ENCODE measurements at places on chromosomes 4 and X. TPM values are rescaled to one million over a fixed set of nuclear protein-coding genes. Genes with fewer than 3 reads are reported as not detected.

GRCh38 chr4:38865445-38865844, 2.2 kb upstream of the FAM114A1 start:
- DNase-seq: no peak

DNA sequence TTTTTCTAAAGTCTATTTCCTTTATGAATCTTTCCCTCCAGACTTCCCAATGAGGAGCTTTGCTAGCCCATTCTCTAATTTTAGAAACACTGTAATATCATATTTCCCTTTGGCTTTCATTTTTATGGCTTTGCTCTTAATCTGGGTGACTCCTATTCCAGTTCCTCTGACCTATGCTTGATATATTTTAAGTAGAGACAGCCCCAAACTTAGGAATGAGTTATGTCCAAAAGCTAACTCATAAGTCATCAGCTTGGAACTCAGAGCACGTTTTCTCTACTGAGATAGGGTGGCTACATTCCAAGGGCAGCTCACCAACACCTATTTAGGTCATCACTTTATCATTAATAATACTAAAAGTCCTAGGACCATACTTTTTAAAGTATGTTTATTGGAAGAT, 77.8 kb downstream of the OR13H1 start:
- DNase-seq: no peak

DNA sequence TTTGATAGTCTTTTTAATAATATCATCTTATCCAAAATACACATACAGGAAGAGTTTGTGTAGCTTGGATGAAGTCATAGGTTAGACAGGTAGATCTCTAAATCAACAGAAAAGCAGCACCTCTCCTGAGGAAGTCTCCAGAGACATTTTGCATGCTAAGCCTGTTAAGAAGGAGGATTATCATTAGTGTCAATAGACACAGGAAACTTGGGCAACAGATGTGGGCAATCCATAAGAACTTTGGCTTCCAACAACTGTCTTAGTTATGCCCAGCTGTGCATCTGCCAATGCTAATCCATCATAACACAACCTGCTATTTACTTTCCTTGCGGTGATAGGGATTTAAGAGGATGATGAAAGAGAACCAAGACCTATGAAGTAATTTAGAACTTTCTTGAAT, 1052.6 kb downstream of the RPA4 start:
- no peak for DNase-seq

GRCh38 chr4:182245541-182246215, 2.5 kb downstream of the TENM3 start:
- no peak for DNase-seq

The MAGEB16 gene
- total RNA-seq: not detected

The NPY2R gene
- total RNA-seq: not detected

The POU3F4 gene
- not detected for total RNA-seq

The KCNE5 gene
- total RNA-seq: 0.23 TPM
